ENCODE measurements at places on chromosomes 4 and X.

- DNase-seq = peak; percentile 47
These were observed 759 bp upstream of the TBC1D1 start for GRCh38 chr4:37889849-37890800.

GRCh38 chr4:185995665-185996064 lies 73.3 kb upstream of the TLR3 start:
- DNase-seq = no peak

GRCh38 chr4:8185295-8185694 lies 13.8 kb upstream of the SH3TC1 start:
- no peak for DNase-seq

GRCh38 chrX:23904096-23904495 lies 3.6 kb downstream of the APOO start:
- no peak for DNase-seq

GRCh38 chr4:4277531-4277930 lies 12.4 kb downstream of the LYAR start:
- no peak for DNase-seq

- no peak for DNase-seq
These were observed 1123.7 kb upstream of the PABPC4L start for GRCh38 chr4:135325264-135325663.

- peak; percentile 64 for DNase-seq
These were observed 15.4 kb downstream of the SORCS2 start for GRCh38 chr4:7207628-7208231.

GRCh38 chr4:993111-994029 lies at the start of gene SLC26A1:
Gene SLC26A1 (minus strand): TSS chr4:993404. CDS start chr4:991703, 1,701 bp downstream.
- DNase-seq = no peak

DNA sequence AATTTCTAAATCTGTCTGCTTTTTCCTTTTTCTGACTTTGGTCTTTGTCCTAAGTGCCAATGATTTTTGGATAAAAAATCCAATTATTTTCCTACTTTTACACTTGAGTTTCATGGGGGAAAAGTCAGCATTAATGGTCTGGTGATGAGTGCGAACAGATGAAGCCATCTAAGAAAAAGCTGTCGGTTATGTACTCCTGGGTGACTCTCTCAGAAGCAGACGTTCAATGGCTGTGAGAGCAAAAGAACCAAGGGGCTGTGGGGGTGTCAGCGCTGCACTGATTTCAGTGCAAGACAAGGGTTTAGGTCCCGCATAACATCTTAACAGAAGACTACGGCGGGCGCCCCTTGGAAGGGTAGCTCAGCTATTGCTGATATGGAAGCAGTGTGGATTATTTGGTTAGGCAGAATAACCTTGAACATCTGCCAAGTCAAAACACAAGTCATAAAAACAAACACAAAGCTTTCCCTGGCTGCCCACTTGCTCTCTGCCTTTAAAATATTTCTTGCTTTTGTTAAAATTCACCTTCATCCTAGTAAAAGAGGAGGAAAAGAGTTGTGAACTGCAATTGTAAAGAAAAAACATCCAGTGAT lies 240.5 kb downstream of the MAML3 start:
- no peak for DNase-seq

DNA sequence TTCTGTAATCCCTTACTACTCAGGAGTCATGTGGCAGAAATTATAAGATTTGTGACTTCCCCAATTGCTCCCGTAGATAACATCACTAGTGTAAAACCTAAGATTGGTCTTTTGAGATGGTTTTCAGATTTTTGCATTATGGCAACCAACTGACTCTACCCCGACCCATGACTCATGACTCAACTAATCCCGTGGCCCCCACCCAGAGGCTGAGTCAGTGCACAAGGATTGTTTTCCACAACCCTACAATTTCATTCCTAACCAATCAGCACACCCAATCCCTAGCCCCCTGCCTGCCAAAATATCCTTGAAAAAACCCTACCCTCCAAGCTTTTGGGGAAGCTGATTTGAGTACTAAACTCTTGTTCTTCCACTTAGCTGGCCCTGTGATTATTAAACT lies 109.4 kb upstream of the FAM9C start:
- no peak for DNase-seq

- no peak for DNase-seq
These were observed 47.3 kb upstream of the ACSL1 start for GRCh38 chr4:184873054-184873453.

DNA sequence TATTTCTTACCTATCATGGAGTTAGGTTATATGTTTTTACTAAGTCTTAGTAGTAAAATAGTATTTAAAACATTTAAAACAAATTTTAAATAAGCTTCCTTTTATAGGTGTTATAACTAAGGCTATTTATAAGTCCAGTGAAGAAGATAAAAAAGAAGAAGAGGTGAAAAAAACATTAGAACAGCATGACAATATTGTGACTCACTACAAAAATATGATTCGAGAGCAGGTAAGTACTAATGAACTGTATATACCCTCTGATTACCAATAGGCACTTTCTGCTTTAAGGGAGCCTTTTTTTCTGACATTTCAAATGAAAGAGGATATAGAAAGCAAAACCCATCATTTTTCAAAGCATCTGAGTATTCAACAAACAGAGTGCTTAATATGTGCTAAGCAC lies 76.6 kb downstream of the USO1 start:
- no peak for DNase-seq

DNA sequence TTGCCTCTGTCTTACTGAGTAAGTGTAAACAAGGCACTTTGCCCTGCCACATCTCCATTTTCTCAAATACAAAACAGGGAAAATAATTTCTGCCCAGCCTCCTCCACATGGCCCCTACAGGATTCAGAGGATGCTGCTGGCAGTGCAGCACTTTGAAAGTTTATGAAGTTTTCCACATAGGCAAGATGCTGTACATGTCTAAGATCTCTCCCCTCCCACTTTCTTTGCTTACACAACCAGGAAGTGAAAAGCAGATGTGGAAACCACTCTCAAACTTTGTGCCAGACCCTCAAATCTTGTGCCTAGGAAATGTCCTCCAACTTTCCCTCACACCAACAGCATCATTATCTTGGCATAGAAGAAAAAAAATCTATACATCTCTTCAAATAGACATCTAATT lies 257.0 kb upstream of the LDB2 start:
- DNase-seq = no peak

GRCh38 chr4:83486457-83487129 lies 1.7 kb upstream of the ABRAXAS1 start:
- no peak for DNase-seq

GRCh38 chrX:19791562-19791961 lies 95.8 kb downstream of the SH3KBP1 start:
- DNase-seq = no peak

- no peak for DNase-seq
These were observed 245.1 kb downstream of the INPP4B start for GRCh38 chr4:142600952-142601351.
